Astrocyte (in vitro differentiated cells and primary cell): ENCODE measurements at places on chromosomes 16 and 17. TPM values are rescaled to one million over a fixed set of nuclear protein-coding genes. Genes with fewer than 3 reads are reported as not detected.

Gene PERCC1
- not detected in 2 replicates for total RNA-seq

Gene CACNG3
- not detected in 2 replicates for total RNA-seq

Gene NOTUM
- total RNA-seq, result 0.89 and 1.7 TPM in 2 replicates

Gene CD300E
- total RNA-seq, result not detected in 2 replicates

Gene SLC9A5
- total RNA-seq, result 2.4 and 2.5 TPM in 2 replicates

Gene CCDC102A
- 7.8 and 8.8 TPM in 2 replicates for total RNA-seq

Gene GPR142
- not detected in 2 replicates for total RNA-seq

Gene PRSS36
- 0.19 and 0.41 TPM in 2 replicates for total RNA-seq

Gene PRR11
- total RNA-seq, result 10.3 and 14.9 TPM in 2 replicates

Gene DNAAF8
- total RNA-seq, result 2.7 and 2.9 TPM in 2 replicates

Gene PARD6A
- 1.2 and 1.4 TPM in 2 replicates for total RNA-seq

Gene TMED6
- 0.58 and 0.64 TPM in 2 replicates for total RNA-seq

Gene SERPINF2
- total RNA-seq, result 0.11 and 0.29 TPM in 2 replicates

Gene SNN
- 12.2 and 16.7 TPM in 2 replicates for total RNA-seq

Gene CANT1
- total RNA-seq, result 71.3 and 72.1 TPM in 2 replicates

Gene FOXN1
- not detected in 2 replicates for total RNA-seq

Gene SLC25A10
- 7.9 and 9.3 TPM in 2 replicates for total RNA-seq

Gene PYDC1
- not detected in 2 replicates for total RNA-seq

Gene UNC13D
- 2.5 and 2.7 TPM in 2 replicates for total RNA-seq

Gene SAP30BP
- total RNA-seq, result 98.1 and 99.2 TPM in 2 replicates

Gene CCL7
- not detected in 2 replicates for total RNA-seq

Gene MRPS23
- 56.9 and 61.3 TPM in 2 replicates for total RNA-seq

Gene HIC1
- 9.0 and 14.5 TPM in 2 replicates for total RNA-seq

Gene KRT31
- not detected in 2 replicates for total RNA-seq

Gene C16orf96
- 0.20 and 0.38 TPM in 2 replicates for total RNA-seq

Gene TMC8
- total RNA-seq, result 0.27 and 0.38 TPM in 2 replicates

Gene CCL16
- not detected in 2 replicates for total RNA-seq

Gene CDH1
- 10.7 and 23.8 TPM in 2 replicates for total RNA-seq

Gene ABCC6
- 2.4 and 3.0 TPM in 2 replicates for total RNA-seq

Gene KRT20
- total RNA-seq, result not detected in 2 replicates

Gene SYT17
- total RNA-seq, result 2.5 and 4.8 TPM in 2 replicates

Gene GRB7
- 1.8 and 3.3 TPM in 2 replicates for total RNA-seq
